GM12864 (cell line): ENCODE measurements at places on chromosomes 3 and 15.

DNA sequence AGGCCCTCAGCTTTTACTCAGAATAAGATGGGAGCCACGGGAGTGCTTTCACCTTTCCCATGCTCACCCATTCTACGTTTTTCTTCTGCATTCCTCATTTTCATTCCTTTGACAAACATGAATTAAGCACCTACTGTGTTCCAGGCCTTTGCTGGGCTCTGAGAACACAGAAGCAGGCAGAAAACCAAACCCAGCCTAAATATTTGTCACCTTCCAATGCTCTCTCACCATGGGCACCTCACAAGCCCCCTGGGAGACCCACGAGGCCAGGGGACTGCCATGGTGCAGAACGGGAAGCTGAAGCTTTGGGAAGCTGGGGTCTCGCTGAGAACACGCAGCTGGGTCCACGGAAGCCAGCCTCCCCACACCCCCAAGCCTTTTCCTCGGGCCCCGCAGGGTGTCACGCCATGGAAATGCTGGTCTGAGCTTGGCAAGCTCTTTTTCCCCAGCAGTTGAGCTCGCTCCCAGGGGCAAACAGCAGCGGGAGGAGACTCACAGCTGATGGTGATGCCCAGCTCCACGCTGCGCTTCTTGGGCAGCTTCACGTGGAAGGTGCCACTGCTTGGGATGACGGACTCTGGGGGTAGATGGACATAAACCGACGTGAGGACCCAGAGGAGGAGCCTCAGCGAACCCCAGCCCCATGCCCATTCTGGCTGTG is 27.7 kb downstream of the GRIP2 start:
- DNase-seq = no peak

DNA sequence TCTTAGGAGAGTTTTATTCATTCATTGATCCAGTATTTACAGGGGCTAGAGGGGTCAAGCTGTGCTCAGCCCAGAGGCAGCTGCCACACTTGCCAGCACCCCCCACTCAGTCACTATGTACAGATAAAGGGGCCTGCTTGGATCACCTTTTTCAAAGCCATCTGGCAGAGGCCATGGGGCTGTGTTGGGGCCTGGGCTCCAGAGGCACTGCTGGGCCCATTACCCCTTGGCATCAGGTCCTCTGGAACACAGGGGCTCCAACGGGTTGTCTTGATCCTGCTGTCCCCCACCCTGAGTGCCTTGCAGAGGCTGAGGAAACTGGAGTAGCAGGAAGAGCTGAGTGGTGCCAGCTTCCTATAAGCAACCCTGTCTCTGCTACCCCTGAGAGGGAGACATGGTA is 43.9 kb downstream of the SEMA3G start:
- DNase-seq = no peak

DNA sequence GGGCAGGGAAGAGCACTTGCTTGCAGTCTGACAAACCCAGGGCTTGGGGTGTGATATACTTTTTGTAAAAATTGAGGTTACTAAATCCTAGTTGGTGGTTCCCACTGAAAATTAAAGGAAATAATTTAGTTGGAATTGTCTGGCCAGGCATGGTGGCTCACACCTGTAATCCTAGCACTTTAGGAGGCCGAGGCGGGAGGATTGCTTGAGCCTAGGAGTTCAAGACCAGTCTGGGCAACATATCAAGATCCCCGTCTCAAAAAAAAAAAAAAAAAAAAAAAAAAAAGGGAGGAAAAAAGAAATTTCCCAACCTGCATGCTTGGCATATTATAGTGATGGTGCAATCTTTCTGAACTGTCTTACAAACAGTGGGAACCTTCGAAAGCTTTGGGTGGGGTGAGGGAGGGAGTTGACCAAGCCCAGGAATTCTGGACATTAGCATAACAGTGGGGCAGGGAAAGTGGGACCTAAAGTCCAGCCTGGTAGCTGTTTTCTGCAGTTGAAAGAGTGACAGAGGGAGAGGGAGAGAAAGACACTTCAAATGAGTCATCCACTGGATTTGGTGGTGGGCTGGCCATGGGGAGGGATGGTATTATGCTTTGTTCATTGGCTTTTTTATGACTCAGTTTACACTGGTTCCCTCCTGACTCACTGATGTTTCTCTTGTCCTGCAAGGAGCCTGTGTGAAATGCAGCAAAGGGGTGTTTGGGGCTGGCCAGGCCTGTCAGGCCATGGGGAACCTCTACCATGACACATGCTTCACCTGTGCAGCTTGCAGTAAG is 41.1 kb downstream of the LIMD1 start:
- DNase-seq = no peak

DNA sequence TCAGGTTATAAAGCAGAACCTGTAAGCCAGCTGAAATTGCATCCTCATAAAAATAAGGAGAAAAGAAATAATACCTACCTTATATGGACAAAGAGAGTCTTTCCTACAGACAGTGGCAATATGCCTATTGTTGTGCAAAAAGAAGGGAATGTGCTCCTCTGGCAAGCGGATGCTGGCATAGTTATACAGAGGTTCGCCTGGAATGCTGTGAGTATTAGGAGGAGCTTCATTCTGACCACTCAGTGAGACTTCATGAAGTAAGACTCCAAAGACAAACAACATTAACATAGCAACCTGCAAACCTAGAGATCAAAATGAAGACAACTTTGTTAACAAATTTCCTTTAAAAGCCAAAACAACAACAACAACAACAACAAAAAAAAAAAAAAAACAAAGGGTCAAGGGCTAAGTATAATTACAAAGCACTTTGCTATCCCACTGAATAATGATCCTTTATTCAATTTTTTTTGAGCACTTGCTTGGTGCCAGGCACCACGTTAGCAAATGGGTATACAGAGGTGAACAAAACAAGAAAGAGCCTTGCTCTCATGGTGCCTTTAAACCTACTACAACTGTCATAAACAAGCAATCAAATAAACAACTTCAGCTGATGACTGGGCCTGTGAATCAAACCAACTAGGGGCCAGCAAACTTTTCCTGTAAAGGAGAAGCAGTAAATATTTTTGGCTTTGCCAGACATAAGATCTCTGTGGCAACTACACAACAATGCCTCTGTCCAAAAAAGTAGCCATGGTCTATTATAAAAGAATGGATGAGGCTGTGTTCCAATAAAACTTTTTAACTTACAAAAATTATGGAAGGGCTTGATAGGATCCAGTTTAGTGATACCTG is 3.7 kb downstream of the EOGT start:
- DNase-seq = no peak

DNA sequence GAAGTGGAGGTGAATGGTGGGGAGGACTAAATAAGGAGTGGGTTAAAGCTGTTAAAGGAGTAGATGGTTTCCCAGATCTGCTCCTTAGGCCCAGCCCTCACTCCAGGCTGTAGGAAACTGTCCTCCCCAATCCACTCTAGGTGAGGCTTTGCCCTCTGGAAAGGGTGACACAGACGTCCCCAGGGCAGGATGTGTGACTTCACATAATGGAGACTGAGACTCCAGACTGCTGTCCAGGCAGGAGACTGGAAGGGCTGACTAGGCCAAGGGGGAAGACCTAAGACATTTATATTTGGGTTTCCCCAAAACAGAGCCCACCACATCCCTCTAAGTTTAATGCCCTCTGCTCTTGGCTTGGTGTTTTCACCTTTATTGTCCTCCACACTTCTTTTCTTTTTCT is 488.5 kb downstream of the SHQ1 start:
- DNase-seq = no peak

- DNase-seq = no peak
Measured at GRCh38 chr3:139355476-139355875, 11.7 kb downstream of the MRPS22 start.
